Fibroblast of the conjunctiva (primary cell): ENCODE measurements at places on chromosomes 7 and 10.

DNA sequence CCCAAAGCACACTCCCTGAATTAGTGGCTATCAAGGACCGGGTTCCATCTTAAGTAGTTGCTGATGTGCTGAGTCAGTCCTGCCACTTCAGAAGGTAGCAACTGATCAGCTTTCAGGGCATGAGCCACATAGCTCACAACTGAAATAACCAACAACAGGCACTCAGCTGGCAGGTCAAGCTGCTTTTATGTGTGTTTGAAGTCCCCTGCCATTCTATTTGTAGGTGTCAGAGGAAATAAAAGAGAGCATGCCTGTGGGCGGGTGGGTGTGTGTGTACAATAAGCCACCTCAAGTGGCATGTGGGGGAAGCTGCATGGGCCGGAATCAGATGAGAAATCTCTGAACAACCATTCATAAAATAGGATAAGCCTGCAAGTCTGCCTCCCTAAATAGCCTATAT, 114.3 kb upstream of the YAE1 start:
- DNase-seq = no peak

- no peak for DNase-seq
Measured at GRCh38 chr10:20847512-20847911, 49.6 kb downstream of the NEBL start.

GRCh38 chr7:48427671-48428070, 256.4 kb downstream of the ABCA13 start:
- DNase-seq = no peak

DNA sequence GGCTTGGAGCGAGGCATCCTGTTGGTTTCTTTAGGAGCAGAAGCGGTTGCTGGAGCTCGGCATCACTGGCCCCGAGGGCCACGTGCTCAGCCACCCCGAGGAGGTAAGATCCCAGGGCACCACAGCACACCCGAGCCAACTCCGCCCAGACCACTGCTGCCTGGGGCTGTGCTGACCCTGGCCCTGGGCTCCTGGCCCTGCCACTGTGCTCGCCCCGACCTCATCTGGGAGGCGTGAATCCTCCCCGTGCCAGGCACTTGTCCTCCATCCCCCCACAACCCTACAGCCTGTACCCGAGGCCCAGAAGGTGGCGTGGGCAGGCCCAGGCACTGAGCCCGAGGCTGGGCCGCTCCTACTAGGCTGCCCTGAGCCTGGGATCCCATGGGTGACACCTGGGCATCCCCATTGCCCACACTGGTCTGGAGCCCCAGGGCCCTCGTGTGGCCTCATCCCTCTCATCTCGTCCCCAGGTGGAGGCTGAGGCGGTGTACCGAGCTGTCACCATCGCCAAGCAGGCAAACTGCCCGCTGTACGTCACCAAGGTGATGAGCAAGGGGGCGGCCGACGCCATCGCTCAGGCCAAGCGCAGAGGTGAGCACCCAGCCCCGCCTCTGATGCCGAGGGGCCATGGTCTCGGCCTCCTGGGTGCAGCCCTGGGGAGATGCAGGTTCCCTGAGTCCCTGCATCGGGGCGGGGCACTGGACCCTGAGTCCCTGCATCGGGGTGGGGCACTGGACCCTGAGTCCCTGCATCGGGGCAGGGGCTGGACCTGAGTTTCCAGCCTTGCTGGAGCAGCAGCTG, 11.8 kb downstream of the DPYSL4 start:
- DNase-seq = no peak

GRCh38 chr7:87627634-87627994, 584 bp upstream of the RUNDC3B start:
- no peak for DNase-seq

- DNase-seq = no peak
Measured at GRCh38 chr10:112564337-112564736, 117.3 kb downstream of the VTI1A start.

DNA sequence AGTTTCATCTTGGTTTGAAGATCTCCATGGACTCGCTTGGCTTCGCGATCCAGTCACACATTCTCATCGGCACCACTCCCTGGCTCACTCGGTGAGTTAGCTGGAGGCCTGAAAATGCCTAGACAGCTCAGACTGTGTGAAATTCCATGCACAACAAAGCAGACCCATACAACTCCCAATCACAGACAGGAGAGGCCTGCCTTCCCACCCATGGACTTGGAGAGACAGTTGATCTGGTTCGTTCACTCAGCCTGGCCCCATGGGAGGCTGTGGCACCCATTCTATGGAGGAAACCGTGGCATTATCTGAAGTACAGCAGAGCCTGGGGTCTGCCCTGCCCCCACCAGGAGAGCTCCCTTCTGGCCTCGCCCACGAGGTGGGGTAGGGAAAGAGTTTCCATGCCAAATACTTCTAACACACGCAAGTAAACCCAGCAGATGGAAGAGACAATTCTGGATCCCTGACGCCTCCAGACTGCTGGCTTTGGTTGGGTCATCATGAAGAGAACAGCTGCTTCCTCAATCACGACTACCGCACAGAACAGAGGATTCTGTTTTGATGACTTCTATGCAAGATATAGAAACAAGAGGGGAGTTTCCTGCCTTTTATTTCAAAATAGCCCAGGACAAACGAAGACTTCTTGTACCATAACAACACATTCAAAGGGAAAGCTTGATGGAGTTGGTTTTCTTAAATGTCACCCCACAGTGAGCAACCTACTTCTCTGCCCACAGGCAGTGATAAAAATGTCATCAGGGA, 15.9 kb downstream of the FAM53B start:
- no peak for DNase-seq

DNA sequence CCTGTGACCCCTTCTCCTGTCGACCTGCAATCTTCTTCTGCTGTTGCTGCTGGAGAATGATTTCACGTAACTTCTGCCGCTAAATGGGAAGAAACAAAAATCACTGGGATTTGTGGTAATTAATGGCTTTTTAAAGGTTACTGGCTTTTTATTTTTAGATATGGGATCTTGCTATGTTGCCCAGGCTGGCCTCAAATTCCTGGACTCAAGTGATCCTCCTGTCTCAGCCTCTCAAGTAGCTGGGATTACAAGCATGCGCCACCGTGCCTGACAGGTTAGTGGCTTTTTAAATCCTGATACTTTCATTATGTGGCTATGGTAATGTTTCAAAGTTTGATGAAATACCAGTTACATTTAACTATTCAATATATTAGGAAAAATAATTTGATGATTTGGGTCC, 154.6 kb downstream of the GALNT11 start:
- no peak for DNase-seq

- no peak for DNase-seq
Measured at GRCh38 chr10:70742537-70743429, 42.4 kb downstream of the TBATA start.

GRCh38 chr7:130401578-130401977, 21.3 kb downstream of the CPA1 start:
- DNase-seq = peak; percentile 47

- DNase-seq = no peak
Measured at GRCh38 chr10:68900427-68901104, 549 bp upstream of the DDX50 start.

DNA sequence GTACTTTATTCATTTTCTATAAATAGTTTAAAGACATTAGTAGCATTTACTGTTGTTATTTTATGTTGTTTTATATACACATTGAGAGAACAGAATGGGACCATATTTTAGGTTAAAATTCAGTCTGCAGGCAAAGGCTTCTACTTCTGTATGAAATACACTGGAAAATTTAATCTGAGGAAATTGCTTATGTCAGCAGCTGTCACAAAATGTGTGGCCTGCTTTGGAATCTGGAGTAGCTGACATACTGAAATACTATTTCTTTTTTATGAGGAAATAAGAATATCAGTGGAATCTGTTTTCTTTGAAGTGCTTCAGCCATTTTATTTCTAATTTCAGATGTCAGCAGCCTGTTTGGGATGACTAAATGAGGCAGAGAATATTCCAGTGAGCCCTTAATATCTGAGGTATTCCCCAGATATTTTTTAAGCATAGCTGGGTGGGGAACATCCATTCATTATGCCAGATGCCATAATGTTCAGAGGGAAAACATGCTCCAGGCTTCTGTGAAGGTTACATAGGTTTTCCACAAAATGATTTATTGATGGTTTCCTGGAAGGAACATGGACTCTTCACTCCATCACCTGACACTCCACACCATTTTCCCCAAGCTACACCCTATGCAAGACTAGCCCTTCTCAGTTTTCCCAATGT, 267.1 kb downstream of the ARL4A start:
- no peak for DNase-seq

DNA sequence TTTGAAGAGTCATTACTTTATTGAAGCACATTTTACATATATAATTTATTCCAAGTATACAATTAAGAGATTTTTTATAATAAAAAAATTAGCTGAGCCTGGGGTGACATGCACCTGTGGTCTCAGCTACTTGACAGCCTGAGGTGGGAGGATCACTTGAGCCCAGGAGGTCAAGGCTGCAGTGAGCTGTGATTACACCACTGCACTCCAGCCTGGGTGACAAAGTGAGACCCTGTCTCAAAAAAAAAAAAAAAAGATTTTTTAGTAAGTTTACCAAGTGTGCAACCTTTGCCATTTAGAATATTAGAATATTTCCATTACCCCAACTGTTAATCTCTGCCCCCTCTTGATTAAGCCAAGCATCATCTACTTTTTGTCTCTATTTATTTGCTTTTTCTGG, 196.0 kb downstream of the CCSER2 start:
- DNase-seq = no peak

DNA sequence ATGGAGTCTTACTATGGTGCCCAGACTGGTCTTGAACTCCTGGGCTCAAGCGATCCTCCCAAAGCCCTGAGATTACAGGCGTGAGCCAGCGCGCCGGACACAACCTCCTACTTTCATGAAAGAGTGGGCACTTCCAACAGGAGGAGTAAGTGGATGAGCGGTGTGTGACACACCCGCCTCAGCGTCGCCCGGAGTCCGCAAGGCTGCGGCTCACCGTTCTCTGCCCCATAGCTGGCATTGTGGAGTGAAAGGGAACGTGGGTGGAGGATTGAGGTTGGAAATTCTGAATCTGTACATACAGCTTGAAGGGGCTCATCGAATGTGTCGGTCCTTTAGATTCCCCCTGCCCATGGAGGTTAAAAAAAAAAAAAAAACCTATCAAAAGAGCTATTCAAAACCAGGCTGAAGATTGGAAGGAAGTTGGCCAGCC, 524 bp upstream of the PRXL2A start:
- DNase-seq = no peak

DNA sequence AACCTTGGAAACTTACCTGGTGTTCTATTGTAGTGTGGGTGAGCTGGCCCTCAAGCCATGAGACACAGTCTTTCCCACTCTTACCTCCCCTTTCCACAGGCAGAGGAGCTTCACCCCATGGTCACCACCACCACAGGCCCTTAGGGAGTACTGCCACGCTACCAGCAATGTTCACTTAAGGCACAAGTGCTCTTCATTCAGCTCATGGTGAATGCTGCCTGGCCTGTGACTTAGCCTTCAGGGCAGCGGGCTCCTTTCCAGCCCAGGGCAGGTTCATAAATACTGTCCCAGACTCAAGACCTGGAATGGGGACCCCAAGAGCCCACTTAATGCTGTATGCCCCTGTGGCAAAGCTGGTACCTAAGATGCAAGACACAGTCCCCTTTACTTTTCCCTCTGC, 109.4 kb downstream of the MYO3A start:
- no peak for DNase-seq

- no peak for DNase-seq
Measured at GRCh38 chr10:122782911-122783310, 62.7 kb downstream of the CUZD1 start.

DNA sequence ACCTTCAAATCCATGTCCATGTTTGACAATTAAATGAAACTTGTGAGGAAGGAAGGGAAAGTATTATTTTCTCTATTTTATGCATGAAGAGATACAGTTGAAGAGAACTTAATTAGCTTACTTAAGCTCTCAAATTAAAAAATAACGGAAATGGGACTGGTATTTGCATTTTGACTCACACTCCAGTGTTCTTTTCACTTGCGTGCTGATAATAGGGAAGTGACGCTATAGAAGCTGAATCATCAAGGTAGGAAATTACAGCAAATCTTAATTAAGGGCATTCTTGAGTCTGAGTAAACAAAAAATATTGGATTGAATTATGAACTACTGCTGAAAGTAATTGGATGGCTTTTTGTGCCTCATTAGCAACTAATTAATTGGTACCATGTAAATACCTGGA, 44.0 kb upstream of the NPVF start:
- DNase-seq = no peak

GRCh38 chr10:28151636-28152035, 151.2 kb downstream of the MPP7 start:
- no peak for DNase-seq

DNA sequence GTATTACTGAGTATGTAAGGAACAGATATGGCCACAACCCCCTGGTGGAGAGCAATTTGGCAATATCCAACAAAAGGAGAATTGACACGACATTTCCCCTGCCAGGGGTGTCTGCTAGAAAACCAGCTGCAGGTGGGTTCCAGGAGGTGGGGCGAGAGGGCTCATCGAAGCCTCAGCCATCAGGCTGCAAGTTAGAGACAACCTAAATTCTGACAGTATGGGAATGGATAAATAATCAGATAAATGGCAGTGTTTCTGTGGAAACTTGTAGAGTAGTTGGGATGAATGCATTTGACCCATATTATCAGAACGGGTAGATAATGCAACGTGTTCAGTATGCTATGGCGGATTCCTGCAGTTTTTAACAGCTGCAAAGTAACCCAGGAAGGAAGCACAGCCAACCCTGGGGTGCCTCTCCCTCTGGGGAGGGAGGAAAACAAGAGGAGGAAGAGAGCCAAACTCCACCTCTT, 3.5 kb downstream of the TMEM273 start:
- DNase-seq = no peak

DNA sequence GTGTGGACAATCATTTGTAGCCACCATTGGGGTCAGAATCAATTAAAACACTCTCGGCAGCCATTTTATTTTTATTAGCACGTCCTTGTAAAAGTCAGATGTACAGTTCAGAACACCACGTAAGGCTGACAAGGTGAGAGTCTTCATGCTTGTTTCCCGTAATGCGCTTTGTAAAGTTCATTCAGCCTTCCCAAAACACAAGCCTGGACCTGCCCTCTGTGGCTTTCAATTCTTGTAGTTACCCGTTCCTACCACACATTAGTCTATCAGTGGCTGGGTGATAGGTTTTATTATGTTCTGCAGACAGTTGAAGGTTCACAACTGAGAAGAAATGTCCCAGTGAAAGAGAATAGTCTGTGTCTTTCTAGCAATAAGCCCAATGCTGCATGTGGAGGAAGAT, 35.4 kb downstream of the GAD2 start:
- DNase-seq = no peak
